ENCODE measurements at places on chromosomes 1 and 21.

DNA sequence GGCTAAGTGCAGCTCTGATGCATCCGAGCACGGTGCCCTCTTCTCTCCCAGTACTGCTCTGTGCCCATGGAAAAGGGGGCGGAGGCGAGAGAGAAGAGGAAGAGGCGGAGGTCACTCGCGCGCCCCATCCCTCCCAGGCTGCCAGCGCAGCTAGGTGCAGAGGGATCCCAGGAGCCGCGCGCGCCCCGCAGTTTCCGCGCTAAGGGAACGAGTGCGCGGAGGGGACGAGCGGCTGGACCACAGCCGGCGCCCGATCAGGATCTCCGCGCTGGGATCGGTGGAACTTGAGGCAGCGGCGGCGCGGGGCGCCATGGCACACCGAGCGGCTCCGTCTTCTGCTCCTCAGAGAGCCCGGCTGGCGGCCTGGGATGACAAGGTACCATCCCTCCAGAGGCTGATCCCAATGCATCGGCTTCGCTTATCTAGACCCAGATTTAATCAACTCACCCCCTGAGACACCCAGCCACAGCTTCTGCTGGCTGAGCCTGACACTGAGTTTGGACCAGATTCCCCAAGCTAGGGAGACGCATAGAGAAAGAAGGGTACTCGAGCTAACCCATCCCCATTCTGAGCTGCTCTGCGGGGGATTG is at the start of gene PTGFR:
TSS of gene PTGFR (plus strand) at position 114 of the 590 bp plus-strand sequence. CDS start 1,770 bp downstream, outside the sequence.
- peak; percentile 58 for DNase-seq

DNA sequence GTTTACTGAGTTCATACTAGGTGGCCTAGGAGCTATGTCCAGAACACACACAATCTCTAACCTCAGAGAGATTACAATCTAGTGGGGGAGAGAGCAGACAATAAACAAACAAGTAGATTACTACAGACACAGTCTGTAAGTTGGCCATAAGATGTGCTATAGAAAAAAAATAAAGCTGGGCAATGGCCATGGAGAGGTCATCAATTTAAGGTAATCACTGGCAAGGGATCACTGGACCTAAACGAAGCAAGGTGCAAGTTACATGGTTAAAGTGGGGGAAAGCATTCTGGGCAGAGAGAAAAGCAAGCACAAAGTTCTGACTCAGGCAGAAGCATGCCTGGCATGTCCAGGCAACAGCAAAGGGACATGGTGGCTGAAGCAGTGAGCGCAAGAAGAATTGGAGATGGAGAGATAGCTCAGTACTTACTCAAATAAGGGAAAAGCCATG is 147.0 kb downstream of the RERE start:
- DNase-seq: no peak

- no peak for DNase-seq
Measured at GRCh38 chr21:35019631-35020032, 29.5 kb downstream of the RUNX1 start.

GRCh38 chr1:18734461-18735223 is 104.0 kb downstream of the PAX7 start:
- DNase-seq: no peak

DNA sequence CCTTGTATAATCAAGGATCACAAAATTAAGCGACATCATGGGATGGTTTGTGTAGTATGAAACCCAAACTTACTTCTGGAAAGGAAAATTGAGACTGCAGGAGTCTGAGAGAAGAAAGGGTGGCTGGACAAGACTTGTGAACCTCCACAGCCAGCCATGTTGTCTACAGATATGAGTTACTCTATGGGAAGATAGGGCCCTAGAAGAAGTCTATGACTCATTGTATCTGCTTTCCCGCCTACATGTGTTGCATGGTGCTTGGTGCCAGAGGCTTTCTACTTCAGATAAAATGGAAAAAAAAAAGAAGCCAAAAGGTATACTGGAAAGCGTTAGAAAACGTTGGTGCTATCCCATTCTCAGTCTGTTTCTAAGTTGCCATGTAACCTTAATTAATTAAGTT is 18.7 kb upstream of the OR6N2 start:
- no peak for DNase-seq

DNA sequence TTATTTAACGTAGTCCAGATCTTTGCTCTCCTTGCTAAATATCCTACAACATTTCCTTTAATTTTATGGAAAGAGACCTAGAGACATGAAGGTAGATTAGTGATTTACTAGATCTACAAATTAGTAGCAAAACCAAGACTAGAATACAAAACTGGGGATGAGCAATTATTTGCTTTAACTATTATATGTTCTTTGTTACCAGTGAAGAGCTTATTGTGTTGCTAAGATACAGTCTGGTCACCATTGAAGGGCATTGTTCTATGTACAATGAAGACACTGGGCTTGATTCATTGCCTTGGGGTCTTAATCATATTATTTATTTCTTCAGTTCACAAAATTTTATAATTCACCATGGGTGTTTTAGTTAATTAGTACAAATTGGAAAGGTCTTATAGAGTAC is 88.3 kb downstream of the S1PR1 start:
- DNase-seq: no peak

- peak; percentile 87 for DNase-seq
Measured at GRCh38 chr21:41121785-41122415, 46.1 kb upstream of the BACE2 start.

- no peak for DNase-seq
Measured at GRCh38 chr1:116502671-116503314, 68.0 kb downstream of the CD58 start.

GRCh38 chr1:182484067-182484466 is 34.1 kb downstream of the RGSL1 start:
- DNase-seq: no peak

GRCh38 chr1:152643945-152644344 is 19.2 kb upstream of the LCE2D start:
- DNase-seq: no peak

- DNase-seq: no peak
Measured at GRCh38 chr1:26378088-26378878, 5.7 kb upstream of the ZNF683 start.

DNA sequence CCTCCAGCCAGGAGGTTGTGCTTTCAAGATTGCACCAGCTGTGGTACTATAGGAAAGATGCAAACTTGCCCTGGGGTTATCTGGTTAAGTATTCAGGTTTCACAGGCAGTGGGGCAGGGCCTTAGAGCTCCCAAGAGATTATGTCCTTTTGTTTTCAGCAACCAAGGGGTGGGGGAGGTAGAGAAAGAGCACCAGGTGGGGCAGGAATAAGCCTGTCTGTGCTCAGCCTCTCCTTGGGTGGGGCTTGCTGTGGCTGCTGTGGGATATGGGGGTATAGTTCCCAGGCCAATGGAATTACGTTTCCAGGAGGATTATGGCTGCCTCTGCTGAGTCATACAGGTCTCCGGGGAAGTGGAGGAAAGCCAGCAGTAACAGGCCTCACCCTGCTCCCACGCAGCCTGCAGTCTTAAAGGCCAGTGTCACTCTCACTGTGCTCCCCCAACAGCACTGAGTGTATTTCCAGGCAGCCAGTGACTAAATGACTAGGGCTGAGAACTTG is 508.6 kb downstream of the RWDD3 start:
- peak; percentile 34 for DNase-seq

DNA sequence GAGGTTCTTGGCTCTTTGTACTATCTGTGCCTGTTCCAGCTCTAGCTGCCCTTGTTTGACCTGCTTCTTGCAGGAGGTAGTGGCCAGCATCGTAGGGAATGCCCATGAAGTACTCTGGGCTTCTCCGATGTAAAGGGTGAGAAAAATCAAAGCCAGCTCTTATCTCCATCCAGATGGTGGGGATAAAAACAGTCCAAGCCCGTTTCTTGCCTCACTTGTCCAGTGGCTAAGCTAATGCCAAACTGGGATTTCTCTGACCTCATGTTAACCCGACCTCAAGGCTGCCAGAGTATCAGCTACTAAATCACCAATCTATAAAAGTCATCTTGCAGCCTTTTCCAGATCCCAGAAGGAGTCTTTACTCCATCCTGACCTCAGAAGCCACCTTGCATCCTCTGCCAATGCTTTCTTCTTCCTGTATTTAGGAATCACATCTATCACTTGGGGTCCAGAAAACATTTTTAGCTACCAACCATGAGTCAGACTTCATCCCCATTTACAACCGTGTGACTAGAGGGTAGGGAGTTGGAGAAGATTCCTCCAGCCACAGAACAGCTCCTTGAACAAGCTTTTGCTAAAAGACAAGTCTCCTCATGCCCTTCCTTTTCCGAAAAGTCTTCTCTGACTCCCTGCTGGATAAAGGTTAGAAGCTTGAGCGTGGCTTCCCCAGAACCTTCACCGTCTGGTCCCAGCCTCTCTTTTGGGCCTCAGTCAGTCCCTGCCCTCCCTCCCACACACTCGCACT is 35.9 kb downstream of the KCNC4 start:
- DNase-seq: no peak

DNA sequence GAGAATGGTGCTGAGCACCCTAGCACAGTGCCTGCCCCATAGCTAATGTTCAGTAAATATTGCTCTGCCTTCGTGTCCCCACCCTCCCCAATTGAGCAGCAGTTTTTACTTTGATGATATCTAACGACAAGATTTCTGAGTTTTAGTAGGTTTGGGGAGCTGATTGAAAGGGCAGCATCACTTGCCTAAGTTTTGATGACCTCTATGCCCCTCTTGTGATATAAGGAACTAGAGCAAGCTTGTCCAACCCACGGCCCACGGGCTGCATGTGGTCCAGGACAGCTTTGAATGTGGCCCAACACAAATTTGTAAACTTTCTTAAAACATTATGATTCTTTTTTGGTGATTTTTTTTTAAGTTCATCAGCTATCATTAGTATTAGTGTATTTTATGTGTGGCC is 1.6 kb downstream of the CNIH4 start:
- no peak for DNase-seq

- no peak for DNase-seq
Measured at GRCh38 chr1:192580351-192580962, 4.9 kb downstream of the RGS1 start.

GRCh38 chr21:32690085-32690484 is 37.7 kb downstream of the SYNJ1 start:
- no peak for DNase-seq

GRCh38 chr1:177880339-177880891 is 89.4 kb downstream of the SEC16B start:
- no peak for DNase-seq

DNA sequence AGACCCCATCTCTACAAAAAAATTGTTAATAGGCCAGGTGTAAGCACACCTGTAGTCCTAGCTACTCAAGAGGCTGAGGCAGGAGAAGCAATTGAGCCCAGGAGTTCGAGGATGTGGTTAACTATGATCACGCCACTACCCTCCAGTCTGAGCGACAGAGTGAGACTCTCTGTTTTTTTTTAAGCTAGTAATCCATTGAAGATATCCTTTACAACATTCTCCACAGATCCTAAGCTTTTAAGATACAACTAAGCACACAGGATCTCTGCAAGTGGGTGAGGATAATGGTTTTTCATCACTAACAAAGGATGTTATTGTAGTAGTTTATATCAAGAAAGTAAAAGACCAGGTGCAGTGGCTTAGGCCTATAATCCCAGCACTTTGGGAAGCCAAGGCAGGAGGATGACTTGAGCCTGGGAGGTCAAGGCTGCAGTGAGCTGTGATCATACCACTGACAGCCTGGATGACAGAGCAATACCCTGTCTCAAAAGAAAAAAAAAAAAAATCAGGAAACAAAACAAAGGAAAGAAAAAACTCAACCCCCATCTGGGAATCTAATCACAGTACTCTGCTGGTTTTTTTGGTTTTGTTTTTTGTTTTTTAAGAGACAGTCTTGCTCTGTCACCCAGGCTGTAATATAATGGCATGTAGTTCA is 166.1 kb downstream of the RERE start:
- DNase-seq: no peak

- DNase-seq: no peak
Measured at GRCh38 chr1:164631751-164632150, 72.8 kb downstream of the PBX1 start.

DNA sequence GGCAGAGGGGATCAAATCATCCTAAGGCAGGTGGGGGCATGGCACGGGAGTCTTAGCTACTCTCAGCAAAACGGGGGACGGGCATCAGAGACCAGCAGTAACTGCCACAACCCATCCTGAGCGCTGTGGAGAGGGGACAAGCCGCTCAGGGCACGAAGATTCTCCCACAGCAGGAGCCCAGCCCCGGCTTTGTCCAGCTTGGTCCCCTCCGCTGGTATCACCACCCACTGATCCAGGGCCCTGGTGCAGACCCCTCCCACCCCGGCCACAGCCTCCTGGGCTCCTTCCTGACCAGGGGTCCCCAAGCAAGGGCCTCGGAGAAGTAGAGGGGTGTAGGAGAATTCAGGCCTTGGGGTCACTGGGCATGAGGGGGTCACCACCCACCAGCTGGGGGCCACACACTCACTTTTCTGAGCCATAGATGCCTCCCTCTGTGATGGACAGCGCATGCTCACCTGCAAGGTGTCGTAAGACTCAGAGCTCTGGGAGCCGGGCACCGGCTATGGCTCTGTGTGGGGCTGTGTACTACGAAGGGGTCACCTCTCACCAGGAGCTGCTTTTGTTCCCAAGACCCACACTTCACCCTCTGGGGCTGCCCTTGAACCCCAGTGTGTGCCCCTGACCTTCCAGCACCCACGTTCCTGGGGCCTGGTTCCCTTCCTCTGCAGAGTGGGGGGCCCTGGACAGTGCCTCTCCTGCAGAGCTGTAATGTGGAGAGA is 2.3 kb upstream of the SMIM1 start:
- DNase-seq: no peak

DNA sequence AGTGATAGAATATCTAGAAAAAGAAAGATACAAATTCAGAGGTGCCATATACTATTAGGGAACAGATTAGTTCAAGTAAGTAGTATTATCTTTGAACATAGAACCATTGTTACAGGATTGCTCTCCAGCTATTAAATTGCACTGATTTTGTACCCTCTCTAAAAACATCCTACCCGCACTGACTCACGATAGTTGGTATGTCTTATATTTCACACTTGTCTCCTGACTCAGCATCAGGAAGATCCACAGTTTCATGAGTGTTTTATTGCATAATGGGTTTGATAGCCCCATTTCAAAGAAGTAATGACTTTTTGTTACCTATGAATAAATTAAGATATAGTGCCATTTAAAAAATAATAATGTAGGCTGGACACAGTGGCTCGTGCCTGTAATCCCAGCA is 6.0 kb downstream of the TATDN3 start:
- no peak for DNase-seq

Data from H9 (cell line).